NCI-H524 (cell line): ENCODE measurements at places on chromosomes 11 and 22.

GRCh38 chr11:44199816-44200215 is 104.3 kb downstream of the EXT2 start:
- DNase-seq: no peak

GRCh38 chr22:47435204-47435487 is 672.7 kb downstream of the TBC1D22A start:
- DNase-seq: no peak

GRCh38 chr11:129825380-129825779 is 9.7 kb downstream of the TMEM45B start:
- DNase-seq: no peak

DNA sequence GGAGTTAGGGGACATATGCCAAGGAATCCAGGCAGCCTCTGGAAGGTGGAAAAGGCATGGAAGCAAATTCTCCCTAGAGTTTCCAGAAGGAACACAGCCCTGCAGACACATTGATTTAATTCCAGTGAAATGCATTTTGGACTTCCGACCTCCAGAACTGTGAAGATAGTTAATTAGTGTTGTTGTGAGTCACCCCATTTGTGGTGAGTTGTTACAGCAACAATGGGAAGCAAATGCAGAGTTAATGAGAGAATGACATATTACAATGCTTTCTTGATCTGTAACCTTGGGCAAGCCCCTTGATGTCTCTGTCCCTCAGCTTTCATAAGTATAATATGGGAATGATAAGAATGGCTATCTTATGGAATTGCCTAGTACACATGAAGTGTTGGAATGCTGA is 178.7 kb downstream of the KIRREL3 start:
- DNase-seq: no peak

DNA sequence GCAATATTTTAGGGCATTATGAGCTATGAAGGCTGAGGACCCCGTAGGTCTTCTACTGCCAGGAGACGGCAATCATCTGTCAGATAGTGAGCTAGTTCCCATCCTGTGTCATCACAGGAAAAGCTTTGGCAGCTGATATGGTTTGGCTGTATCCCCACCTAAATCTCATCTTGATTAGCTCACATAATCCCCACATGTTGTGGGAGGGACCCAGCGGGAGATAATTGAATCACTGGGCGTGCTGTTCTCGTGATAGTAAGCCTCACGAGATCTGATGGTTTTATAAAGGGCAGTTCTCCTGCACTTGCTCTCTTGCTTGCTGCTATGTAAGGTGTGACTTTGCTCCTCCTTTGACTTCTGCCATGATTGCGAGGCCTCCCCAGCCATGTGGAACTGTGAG is 18.1 kb downstream of the CSRP3 start:
- peak; percentile 39 for DNase-seq

- DNase-seq: no peak
Measured at GRCh38 chr11:85945788-85946187, 90.6 kb downstream of the CCDC83 start.

DNA sequence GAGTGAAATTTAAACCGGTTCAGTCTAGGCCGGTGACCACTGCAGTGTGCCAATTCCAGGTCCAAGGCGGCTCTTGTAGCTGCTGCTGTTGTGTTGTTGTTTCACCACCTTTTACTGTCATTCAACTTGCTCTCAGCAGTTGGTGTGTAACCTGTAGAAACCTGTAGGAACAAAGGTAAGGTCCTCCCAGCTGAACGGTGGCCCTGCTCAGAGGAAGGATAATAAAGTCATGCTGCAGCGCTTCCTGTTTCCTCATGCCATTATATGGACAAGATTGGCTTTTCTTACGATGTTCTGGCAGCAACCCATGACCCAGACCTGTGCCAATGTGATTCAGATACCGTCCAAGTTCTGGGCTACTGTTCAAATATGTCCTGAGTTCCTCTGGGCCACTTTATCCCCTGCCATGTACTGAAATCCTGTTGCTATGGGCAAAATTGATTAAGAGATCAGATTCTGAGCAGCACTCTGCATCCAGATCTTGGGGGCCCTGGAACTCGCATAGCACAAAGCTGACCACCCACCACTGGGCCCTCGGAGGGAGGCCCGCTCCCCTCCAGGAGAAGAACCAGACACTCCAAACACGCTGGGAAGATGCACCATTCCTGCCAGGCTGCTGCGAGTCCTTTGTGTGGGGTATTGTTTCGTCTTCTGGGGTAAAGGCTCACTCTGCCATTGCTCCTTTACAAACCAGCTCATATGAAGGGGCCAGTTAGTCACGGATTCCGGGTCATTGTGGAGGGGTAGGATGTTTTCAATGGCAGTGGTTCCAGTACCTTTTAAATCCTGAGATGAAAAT is 13.2 kb downstream of the FAM181B start:
- no peak for DNase-seq

- no peak for DNase-seq
Measured at GRCh38 chr11:109791337-109791736, 301.9 kb upstream of the ZC3H12C start.

GRCh38 chr22:46075764-46076531 is 74.4 kb upstream of the PPARA start:
- no peak for DNase-seq

- DNase-seq: peak; percentile 19
Measured at GRCh38 chr11:390175-390574, 3.8 kb upstream of the PKP3 start.
